Foreskin keratinocyte (primary cell): ENCODE measurements at places on chromosomes 5 and 9. TPM values are rescaled to one million over a fixed set of nuclear protein-coding genes. Genes with fewer than 3 reads are reported as not detected.

DNA sequence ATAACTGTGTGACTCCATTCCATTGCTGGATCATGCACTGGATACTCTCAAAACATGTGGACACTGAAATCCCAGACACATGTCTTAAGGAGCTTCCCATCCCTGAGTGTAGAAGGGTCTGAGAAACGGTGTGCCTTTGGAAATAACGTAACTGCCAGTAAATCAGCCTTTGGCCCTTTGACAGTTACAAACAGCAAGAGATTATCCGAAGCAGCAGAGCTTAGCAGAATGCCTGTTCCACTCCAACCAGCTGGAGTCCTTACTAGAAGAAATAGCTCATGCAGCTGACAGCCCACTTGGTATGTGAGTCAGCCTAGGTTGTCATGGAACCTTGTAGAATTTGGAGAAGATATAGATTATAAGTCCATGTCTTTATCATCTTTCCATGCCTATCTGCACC is 7.0 kb downstream of the TMEM252 start:
- DNase-seq = no peak

Gene SUSD3
- 0.18 and 0.24 TPM in 2 replicates for polyA plus RNA-seq

DNA sequence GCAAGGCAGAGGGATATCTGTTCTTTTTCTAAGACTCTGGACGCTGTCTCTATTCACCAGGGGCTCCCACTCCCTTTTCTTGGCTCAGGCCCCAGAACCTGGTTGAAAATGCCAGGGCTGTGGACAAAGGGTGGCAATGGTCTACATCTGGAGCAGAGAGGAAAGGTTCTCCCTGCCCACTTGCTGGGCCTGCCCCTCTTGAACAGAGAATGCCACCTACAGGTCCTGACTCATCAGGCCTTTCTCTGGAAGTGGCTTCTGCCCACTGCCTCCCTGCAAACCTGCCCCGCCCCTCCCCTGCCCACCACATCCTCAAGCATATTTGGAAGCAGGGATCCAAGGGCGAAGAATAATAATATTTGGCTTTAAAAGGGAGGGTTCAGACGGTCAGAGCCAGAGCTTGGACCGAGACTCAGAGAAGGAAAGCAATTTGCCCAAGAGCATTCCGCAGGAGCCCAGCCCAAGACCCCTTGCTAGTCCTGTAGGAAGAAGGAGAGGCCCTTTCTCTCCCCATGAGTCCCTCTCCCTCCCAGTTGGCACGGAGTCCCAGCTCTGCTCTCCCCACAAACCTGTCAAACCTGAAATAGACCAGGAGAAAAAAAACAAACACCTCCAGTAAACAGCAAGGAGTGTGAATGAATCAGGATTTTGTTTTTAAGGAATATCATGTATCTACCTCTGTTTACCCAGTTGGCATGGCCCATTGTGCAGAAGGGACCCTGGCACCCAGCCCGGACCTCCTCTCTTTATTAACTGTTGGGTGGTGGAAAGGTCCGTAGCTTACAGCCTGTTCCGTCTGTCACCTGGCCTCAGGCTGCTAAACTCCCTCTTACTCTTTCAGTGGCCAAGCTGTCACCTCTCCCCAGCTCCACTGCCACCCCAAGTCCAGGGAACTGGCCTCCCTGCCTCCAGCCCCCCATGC is 37.7 kb upstream of the STXBP1 start:
- DNase-seq = no peak

DNA sequence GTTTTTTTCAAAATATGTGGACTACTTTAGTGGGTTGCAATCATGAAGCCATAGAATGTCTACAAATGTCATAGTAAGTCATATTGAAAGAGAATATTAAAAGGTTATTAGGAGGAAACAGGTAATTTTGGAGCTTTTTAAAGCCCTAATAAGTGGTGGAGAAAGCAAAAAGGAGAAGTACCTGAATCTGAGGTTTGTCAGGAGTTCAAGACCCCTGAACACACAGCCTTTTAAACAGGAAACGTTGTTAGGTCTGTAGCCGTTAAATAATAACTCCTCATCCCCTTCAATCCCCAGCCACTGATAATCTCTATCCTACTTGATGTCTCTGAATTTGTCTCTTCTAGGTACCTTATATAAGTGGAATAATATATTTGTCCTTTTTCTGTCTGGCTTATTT is 51.1 kb downstream of the SPEF2 start:
- no peak for DNase-seq

DNA sequence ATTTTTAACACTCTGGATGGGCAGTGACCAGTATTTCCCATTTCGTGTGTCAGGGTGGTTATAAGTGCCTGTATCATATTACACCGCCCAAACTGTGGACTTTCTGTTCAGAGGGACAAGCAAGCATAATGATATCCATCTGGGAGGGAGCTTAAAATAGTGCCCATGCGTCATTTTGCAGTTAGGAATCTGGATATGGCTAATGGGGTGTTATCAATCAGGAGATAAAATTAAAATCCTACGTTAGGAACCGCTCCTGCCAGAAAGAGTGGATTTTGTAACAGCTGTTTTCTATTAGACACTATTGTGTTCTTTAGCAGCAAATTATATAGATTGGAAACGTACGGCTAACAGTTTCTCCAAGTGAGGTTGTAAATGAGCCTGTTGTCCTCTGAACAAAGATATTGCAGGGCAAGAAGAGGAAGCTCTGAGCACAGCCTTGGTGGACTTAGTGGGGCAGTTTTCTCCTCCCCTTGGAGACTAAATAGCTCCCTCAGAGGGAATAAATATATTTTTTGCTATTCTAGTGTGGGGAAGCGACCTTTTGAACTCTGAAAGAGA is 160.4 kb downstream of the SPATA31D1 start:
- DNase-seq = no peak

Gene TTF1
- 11.6 and 12.9 TPM in 2 replicates for polyA plus RNA-seq

Gene IRX1
- polyA plus RNA-seq = 8.2 and 11.8 TPM in 2 replicates

Gene STPG3
- polyA plus RNA-seq = not detected in 2 replicates

GRCh38 chr9:1855726-1856125 is 159.4 kb upstream of the SMARCA2 start:
- no peak for DNase-seq

DNA sequence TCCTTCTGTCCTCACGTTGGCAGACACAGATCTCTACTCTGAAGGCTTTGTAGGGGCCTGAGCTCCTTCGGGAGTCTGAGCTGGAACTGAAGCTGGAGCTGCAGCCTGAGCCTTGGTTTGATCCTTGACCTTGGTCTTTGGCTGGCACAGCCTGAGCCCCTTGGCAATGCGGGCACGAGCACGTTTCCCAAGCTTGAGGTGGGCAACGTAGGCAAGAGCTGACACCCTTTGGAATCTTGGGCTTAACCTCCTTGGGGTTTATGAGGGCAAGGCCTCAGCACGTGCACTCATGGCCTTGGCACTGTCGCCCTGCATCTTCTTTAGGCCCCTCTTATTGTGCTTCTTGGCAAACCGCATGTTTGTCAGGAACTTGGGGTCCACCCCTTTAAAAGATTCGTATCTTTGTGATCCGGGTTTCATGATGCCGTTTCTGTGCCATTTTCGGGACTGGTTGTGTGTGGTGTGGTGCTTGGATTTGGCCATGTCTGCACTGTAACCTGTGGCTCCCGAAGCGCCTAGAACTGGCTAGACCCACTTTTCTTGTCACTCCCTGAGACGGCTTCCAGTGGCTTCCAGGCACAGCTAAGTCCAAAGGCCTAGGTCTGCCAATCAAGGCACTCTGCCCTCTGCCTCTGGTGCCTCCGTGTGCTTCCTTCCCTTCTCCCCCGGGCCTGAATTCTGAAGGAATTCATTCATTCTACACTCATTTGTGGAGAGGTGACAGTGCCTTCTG is 1.4 kb downstream of the SUSD1 start:
- DNase-seq = no peak
